ENCODE measurements at places on chromosomes 12 and 14. TPM values are rescaled to one million over a fixed set of nuclear protein-coding genes. Genes with fewer than 3 reads are reported as not detected.
A peak's percentile ranks its signal among the peaks of the same experiment; 100 is the strongest.

Gene TGFB3
- total RNA-seq = 47.7 TPM

Gene C1S
- 291 TPM for total RNA-seq

Gene ESR2
- 0.55 TPM for total RNA-seq

Gene PSMA6
- 217 TPM for total RNA-seq

Gene ACOT4
- total RNA-seq = 0.60 TPM

GRCh38 chr14:73787486-73788316 lies 63.9 kb upstream of the PTGR2 start:
- peak overlapping the region; percentile 98 for H3K27ac ChIP-seq
- DNase-seq = peak; percentile 77
- peaks cover 29% of the 10 kb centered on the region for H3K4me1 ChIP-seq

DNA sequence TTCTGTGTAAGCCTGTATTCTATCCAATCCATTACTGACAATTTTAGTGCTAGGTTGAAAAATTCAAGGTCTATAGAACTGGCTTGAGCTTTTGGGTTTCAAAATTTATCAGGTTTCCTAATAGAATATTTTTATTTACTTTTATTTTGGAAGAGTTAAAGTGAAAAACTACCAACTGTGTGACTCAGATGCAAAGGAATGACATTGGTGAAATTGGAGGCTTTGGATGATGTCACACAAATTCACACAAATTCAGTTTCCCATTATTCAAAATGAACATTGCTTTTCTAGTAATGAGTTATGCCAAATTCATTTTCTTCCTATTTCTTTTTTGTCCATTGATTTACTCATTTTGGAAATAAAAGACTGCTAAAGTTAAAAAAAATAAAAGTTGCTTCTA lies 186.9 kb downstream of the ALX1 start:
- DNase-seq = no peak
- H3K4me3 ChIP-seq = no peak overlapping the region
- no peaks in the 10 kb centered on the region for H3K27me3 ChIP-seq
- no peaks in the 10 kb centered on the region for H3K4me1 ChIP-seq

- peaks cover 11% of the 10 kb centered on the region for H3K4me1 ChIP-seq
- peak overlapping the region; percentile 65 for H3K27ac ChIP-seq
- peaks cover 9% of the 10 kb centered on the region for H3K27me3 ChIP-seq
- H3K4me3 ChIP-seq = no peak overlapping the region
Measured at GRCh38 chr12:3206536-3207072, 129.4 kb downstream of the TSPAN9 start.

DNA sequence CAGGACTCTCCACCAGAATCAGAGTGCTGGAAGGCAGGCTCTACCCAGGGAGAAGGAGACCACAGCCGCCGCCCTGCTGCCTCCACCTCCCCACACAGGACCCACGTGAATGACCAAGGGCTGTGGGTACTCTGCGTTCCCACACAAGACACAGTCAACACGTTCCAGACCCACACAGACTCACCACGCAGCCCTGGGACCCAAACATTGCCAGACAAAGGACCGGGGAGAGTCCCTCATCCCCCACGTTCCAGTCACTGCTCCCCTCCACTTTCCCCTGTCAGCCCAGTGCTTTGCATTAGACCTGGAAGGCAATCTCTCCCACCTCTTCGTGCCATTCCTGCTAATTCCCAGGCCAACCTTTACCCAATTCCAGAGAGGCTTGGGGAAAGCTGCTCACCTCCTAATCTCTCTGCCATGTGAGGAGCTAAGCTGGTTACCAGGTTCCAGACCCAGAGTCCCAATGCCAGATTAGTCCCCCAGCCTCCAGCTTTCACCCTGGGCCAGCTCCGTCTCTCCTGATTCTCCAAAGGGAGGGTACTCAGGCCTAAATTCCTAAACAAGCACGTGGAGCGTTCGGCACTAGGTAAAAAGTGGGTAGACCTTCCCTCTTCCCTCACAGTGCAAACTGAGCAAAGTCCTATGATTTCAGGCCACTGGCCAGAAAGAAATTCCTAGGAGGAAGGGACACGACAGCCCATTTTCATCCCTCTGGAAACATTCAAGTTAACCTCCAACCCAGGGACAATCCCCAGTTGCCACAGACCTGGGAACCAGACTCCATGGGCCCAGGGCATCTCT lies 4.9 kb downstream of the SLC6A13 start:
- DNase-seq = no peak
- H3K27me3 ChIP-seq = peaks cover 2% of the 10 kb centered on the region
- H3K4me1 ChIP-seq = peaks cover 5% of the 10 kb centered on the region
- H3K4me3 ChIP-seq = no peak overlapping the region
- H3K36me3 ChIP-seq = no peaks in the 10 kb centered on the region

DNA sequence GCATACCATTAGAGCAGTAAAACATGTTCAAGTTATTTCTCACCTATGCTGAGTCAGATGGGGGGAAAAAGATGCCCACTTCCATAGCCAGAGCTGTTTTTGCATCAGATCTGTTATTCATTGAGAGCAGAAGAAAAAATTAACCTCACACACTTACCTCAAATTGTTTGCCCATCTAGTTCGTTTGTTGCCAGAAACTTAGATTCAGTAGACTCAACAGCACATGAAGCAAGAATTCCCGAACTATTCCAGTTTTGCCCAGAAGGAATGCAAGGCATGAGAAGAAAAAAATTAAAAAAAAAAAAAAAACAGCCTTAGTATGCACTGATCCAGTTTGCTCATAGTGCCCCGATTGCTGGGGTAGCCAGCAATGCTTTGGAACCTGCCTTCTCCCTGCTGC lies 12.4 kb upstream of the DPF3 start:
- no peak for DNase-seq
- no peaks in the 10 kb centered on the region for H3K27me3 ChIP-seq
- H3K4me1 ChIP-seq = peaks cover 13% of the 10 kb centered on the region

DNA sequence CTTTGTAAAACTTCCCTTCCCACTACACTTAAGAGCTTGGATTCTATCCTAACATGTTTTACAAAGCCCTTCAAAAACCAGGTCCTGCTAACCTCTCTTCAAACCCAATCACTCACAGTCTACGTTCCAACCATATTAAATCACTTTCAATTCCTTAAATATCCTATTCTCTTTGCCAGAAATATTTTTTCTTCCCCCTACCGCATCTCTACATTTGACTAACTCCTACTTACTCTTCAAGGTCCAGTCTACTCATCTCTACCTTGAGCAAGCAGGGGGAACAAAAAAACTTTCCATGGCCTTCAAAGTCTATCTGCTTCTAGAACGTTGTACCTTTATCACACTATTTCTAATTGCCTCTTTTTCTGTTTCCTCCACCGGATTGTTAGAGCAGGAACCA lies 6.1 kb downstream of the ERGIC2 start:
- no peaks in the 10 kb centered on the region for H3K27me3 ChIP-seq
- no peak overlapping the region for H3K4me3 ChIP-seq
- peaks cover 4% of the 10 kb centered on the region for H3K4me1 ChIP-seq
- no peak overlapping the region for H3K27ac ChIP-seq
- H3K36me3 ChIP-seq = peaks cover 5% of the 10 kb centered on the region

DNA sequence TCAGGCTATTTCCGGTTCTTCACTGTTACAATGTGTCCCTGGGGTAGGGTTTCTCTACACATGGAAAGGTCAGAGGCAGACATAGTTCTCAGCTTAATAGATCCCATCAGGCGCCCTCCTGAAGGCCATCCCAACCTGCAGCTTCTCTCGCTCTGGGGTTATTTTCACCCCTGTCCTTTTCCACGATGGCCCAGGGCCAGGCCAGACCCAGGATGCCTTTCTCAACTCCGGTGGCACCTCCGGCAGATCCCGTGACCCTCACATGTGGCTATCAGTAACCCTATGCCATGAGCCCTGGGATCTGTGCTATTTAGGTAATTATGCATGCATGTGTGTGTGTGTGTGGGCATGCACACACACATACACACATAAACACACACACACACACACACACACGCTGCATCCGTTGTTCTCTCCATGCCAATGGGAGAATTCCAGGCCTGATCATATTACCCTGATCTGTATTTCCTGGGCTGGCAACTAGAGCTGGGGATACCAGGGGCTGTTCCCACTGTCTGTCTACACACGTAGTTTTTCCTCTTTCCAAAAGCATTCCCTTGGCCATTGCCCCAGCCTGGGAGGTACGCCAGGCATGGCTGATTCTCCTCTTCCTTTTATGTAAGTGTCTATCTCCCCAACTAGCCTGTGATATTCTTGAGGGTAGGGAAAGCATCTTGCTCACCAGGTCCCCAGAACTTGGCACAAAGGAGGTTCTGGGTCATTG lies 51.2 kb upstream of the NOS1 start:
- H3K4me3 ChIP-seq = no peak overlapping the region
- H3K27ac ChIP-seq = no peak overlapping the region
- no peaks in the 10 kb centered on the region for H3K27me3 ChIP-seq
- peaks cover 6% of the 10 kb centered on the region for H3K4me1 ChIP-seq

DNA sequence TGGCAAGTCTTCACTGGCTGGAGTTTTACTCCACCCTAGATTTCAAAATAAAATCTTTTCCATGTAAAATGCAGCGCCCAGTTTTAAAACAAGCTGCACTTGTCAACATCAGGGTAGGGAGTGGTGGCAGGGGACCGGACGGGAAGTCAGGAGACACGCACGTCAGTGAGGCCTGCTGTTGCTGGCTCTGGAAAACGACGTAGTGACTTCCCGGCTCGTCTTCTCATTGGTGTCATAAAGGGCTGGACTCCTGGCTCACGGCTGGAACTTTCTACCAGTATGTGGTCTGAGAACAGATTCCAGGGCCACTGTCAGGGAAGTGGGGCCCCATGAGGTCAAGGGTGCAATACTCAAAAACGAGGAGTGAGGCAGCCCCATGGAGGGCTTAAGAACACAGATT lies 64.2 kb upstream of the FOXN3 start:
- no peak overlapping the region for H3K27ac ChIP-seq
- no peaks in the 10 kb centered on the region for H3K36me3 ChIP-seq
- H3K4me1 ChIP-seq = no peaks in the 10 kb centered on the region
- no peak for DNase-seq

DNA sequence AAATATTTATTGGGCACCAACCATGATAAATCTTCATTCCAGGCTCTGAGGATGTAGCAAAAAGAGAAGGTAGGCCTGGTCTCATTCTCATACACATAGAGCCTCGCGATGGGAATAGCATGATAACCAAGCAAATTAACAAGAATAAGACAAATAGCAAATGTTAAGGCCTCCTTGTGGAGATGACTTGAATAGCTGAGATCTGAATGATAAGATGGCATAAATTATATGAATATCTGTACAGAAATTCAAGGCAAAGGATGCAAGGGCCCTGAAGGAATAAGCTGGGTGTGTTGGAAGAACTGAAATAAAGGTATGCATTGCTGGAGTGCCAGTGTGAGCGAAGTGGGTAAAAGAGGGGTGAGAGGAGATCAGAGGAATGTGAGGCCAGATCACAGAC lies 114.8 kb downstream of the ALX1 start:
- H3K36me3 ChIP-seq = no peaks in the 10 kb centered on the region
- no peak overlapping the region for H3K4me3 ChIP-seq
- no peaks in the 10 kb centered on the region for H3K27me3 ChIP-seq
- H3K27ac ChIP-seq = no peak overlapping the region

GRCh38 chr14:93987815-93988476 lies 9.2 kb upstream of the CCDC197 start:
- DNase-seq = no peak
- no peak overlapping the region for H3K4me3 ChIP-seq
- H3K27me3 ChIP-seq = no peaks in the 10 kb centered on the region
- no peaks in the 10 kb centered on the region for H3K36me3 ChIP-seq
- no peaks in the 10 kb centered on the region for H3K4me1 ChIP-seq

GRCh38 chr14:76050797-76051392 lies 65.3 kb downstream of the IFT43 start:
- no peak overlapping the region for H3K27ac ChIP-seq
- DNase-seq = peak; percentile 85
- no peaks in the 10 kb centered on the region for H3K4me1 ChIP-seq
- peaks cover 2% of the 10 kb centered on the region for H3K36me3 ChIP-seq

- DNase-seq = no peak
- H3K4me3 ChIP-seq = no peak overlapping the region
- no peak overlapping the region for H3K27ac ChIP-seq
Measured at GRCh38 chr14:61218767-61219166, 62.4 kb downstream of the TMEM30B start.

DNA sequence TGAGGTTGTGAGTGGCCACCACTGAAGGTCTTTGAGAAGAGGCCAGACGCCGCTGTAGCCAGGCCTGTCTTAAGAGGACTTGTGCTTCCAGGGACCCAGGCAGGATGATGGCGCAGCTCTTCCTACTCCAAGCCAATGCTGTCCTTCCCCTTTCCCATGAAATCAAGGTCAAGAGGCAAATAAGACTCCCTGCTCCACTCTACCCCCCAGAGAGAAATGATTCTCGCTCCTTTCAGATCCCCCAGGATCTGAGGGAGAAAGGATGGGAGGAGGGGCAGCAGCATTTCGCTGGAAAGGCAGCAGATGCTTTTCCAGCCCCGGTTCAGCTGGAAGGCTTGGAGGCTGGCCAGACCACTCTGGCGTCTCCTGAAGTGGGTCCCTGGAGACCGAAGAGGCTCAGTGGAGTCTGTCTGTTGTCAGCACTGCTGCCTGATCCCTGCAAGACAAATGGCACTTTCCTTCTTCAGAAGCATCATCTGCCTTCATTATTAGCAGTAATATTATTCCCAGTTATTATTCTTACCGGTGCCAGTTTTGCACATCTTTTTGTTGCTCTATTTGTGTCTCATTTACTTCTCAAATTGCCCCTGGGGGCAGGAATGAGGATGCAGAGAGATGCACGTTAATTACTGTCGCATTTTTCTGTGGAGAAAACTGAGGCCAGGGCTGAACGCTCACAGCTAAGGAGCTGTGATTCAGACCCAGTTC lies 51.4 kb downstream of the C14orf132 start:
- H3K27me3 ChIP-seq = no peaks in the 10 kb centered on the region
- no peaks in the 10 kb centered on the region for H3K4me1 ChIP-seq
- DNase-seq = peak; percentile 92
- H3K4me3 ChIP-seq = no peak overlapping the region
- no peaks in the 10 kb centered on the region for H3K36me3 ChIP-seq

GRCh38 chr14:96962337-96962736 lies 165.2 kb downstream of the VRK1 start:
- no peak overlapping the region for H3K27ac ChIP-seq
- no peak overlapping the region for H3K4me3 ChIP-seq
- no peaks in the 10 kb centered on the region for H3K36me3 ChIP-seq
- DNase-seq = no peak
- no peaks in the 10 kb centered on the region for H3K4me1 ChIP-seq

- no peaks in the 10 kb centered on the region for H3K27me3 ChIP-seq
- no peaks in the 10 kb centered on the region for H3K36me3 ChIP-seq
- DNase-seq = no peak
- no peak overlapping the region for H3K4me3 ChIP-seq
Measured at GRCh38 chr14:69489495-69489894, 5.0 kb downstream of the PLEKHD1 start.

DNA sequence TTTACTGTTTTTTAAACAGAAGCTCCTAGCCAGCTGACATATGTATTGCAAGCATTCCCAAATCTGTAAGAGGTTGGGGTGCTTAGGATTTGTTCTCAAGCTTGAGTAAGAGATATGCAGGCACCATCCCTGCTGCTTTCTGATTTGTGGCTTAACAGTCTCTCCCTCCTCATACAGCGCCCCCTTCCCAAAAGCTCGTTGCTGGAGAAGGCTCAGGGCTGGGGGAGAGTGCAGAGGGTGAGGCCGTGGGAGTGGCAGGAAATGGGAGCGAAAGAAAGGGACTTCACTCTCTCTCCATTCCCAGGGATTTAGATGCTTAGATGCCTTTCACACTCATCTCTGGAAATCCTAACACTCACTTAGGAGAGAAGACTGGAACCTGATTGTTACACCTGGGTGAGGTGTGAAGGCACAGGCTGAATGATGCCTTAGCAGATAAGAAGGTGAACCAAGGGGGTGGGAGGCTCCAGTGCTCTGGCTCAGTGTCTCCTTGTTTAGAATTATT lies 172.0 kb downstream of the C12orf75 start:
- no peaks in the 10 kb centered on the region for H3K36me3 ChIP-seq
- no peak overlapping the region for H3K4me3 ChIP-seq
- peaks cover 2% of the 10 kb centered on the region for H3K4me1 ChIP-seq
